ENCODE measurements at places on chromosomes 2 and 18.
A peak's percentile ranks its signal among the peaks of the same experiment; 100 is the strongest.

DNA sequence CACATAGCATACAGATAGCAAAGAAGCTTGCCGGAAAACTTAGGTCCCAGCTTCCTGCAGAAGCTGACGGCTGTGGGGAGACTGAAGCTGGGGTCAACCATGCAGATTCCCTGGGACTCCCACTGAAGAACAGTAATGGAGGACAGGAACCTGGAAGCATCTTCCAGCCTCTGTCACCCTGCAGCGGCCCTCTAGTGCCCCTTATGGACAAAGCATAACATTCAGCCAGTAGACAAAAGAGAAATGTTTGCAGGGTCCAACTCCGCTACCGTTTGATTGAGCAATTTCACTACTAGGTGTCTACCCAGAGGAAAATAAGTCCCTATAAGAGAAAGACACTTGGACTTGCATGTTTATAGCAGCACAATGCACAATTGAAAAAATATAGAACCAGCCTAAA is 460.6 kb downstream of the CNTNAP5 start:
- DNase-seq: no peak

- DNase-seq: no peak
Observed at GRCh38 chr2:233189025-233189424, 62.4 kb upstream of the ATG16L1 start.

GRCh38 chr18:74453016-74453566 is 4.0 kb downstream of the DIPK1C start:
- no peak for DNase-seq

GRCh38 chr18:475202-476031 is 25.1 kb downstream of the COLEC12 start:
- DNase-seq: peak; percentile 65

DNA sequence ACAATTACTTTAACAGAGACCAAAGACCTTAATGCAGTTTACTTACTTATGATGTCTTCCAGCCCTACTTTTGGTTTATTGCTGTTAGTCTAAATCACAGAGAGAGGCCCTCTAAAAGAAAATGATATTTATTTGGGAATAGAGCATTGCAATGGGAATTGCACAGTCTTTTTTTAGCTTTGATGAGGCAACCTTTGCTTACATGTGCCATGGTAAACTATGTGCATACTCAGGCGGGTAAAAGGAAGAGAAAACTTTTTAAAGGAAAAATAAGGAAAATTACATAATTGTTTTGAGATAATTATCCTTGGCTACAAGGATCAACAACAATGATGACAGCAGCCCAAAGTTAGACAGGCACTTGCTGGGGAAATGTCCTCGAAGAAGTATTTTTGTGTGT is 78.6 kb downstream of the EFEMP1 start:
- no peak for DNase-seq

- DNase-seq: no peak
Observed at GRCh38 chr18:70256994-70257393, 31.9 kb upstream of the SOCS6 start.

- no peak for DNase-seq
Observed at GRCh38 chr2:210440206-210440605, 36.4 kb downstream of the LANCL1 start.

DNA sequence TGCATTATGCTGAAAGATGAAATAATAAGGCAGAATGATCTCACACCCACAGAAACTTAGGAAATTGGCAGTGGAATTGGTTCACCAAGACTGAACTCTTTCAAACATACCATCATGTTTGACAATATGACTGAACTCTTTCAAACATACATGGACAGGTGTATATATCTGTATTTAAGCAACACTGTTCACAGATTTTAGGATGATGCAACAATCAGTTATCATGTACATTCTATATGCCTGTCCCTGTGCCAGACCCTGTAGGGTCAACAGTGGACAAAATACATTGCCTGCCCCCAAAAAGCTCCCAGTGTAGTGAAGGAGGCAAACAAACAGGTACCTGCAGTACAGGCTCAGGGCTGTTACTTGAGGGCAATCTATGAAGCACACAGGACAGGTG is 2.9 kb upstream of the REV1 start:
- DNase-seq: no peak

- peak; percentile 50 for DNase-seq
Observed at GRCh38 chr2:215002500-215002899, 135.9 kb downstream of the ABCA12 start.

DNA sequence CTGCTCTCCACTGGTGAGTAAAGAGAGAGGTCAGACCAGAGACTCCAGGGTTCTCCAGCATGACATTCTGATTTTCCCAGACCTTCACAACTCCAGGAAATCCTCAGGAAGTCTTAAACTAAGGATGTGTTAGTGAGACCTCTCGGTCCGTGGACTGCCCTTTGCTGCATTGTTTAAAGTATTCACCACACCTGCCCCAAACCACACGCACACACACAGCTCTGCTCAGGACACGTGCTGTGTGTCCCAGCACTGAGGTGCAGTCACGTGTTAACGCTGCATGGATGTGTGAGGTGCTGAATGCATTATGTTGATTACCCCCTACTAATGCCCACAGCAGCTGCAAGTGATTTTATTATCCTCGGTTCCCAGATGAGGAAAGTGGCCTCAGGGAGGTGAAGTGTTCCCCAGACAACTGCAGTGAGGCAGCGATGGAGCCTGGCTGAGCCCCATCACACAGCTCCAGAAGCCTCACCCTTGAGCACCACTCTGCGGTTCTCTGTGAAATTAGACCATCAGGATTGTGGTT is 68.4 kb downstream of the TRAPPC12 start:
- DNase-seq: no peak

DNA sequence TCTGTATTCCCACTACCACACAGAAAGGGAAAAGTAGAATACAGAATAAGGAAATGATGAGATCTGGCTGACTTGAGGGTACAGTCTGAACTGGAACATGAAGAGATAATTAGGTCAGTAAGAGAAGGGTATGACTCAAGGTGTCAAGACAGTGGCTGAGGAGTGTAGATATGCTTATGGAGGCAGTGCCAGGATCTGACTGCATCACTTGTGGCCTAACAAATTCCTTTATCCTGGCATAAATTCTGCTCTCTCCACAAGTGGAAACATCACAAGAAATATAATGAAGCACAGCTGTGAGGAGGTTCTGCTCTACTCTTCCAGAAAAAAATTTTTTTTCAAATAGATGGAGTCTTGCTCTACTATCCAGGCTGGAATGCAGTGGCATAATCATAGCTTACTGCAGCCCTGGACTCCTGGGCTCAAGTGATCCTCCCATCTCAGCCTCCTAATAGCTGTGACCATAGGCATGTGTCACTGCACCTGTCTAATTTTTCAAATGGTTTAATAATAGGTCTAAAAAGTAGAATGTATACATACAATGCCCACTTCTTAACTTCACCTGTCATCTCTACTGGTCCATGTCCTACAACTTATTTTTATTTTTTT is 85.3 kb downstream of the C2orf74 start:
- peak; percentile 75 for DNase-seq

DNA sequence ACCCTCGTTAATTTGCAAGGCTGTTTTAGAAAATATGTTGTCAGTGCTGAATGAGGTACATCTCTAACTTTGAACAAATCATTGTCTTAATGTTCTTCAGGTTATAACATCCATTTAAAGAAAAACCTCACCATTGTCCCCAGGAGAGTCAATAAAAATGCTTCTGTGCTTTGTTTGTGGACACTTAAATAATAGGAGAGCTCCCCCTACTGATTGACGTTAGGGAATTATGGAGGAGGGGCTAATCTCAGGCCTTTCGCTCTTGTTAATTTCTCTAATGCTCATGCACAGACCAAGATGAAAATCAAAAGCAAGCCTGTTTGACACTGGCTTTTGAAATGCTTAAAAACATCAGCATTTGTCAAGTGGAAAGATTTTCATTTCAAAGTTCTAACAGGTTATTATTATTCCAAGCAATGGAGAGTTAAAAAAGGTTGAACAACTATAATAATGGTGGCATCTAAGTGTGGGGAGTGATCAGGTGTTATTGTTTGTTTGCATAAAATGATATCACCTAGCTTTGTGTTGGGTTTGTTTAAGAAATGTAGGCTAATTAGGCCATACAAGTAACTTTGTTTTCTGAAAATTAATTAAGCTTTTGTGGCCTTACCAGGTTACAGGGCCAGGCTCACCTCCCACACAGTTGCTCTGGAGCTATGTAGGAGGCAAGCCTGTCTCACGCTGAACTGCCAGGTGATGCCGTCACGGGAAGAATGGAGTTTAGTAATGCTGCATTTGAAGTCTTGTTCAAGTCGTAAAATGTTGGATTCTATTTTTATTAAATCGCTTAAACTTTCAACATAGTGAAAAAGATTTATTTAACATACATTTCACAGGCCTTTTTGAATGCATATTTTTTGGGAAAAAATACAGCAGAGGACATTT is 51.7 kb upstream of the SMIM21 start:
- peak; percentile 65 for DNase-seq

DNA sequence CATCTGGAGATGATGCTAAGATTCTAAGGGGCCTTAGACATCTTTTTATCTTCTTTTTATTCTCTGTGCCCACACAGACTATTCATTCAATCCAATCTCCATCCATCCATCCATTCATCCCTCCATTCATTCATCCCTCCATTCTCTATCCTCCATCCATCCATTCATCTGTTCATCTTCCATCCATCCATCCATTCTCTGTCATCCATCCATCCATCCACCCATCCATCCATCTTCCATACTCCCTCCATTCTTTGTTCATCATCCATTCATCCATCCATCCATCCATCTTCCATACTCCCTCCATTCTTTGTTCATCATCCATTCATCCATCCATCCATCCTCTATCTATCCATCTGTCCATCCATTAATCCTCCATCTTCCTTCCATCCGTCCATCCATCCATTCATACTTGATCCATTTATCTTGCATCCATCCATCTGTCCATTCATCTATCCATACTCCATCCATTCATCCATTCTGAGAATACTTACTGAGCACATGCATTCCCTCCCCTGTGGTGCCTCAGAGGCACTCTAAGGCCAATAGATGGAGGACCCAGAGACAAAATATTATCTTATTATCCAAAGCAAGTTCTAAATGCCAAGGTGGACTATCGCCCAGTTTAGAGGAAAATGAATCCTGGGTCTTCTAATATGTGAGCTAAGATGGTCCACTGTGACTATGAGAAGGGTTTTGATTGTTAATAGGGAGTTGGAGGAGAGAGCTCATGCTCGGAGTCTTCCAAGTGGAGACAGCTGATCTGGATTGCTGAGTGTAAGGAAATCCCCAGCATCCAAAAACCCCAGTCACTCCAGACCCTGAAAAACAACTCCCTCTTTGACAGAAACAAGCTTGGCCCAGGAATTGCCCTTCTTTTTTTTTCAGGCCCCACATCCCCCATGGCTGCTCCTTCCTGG is 152.6 kb upstream of the MYCN start:
- DNase-seq: no peak

GRCh38 chr2:135255208-135255607 is 203.1 kb downstream of the RAB3GAP1 start:
- DNase-seq: no peak

DNA sequence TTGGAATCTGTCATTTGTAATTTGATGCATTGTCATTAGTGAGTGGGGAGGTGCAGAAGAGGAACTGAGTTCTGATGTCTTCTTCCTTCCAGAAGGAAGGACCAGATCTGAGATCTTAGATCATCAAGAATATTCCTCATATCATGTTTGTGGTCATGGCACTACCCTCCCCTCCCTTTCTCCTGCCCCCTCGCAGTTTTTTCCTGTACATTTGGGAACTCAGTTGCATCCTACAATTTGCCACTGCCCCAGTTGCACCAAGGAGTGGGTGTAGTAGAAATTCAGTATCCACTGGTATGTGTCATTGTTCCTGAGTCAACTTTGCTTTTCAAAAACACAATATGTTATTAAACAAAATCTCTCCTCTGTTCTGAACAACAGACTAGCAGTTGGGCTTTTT is 26.6 kb upstream of the ACVR1 start:
- no peak for DNase-seq

DNA sequence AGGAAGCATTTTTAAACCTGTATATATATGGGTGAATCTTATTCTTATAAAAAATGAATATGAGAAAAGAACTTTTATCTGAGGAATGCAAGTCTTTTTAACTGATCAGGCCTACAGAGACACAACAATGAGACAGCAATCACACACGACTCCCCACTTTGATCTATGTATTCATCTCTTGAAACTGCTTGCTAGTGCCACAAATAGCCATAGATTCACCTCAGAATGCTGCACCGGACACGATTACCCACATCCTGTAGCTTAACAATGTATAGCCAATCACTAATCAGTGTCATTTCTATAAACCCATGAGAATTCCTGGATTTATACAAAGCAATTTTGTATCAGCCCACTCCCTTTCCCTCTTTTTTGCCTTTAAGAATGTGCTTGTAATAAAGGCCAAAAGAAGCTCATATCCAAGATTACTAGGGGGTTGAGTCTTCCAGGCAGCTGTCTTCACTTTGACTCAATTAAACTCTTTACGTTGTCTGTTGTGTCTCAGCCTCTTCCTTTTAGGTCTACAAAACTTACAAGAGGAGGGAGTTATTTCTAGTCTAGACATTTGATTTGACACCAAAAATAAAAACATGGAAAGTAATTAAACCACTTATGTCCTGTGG is 94.9 kb downstream of the MBD2 start:
- DNase-seq: no peak

DNA sequence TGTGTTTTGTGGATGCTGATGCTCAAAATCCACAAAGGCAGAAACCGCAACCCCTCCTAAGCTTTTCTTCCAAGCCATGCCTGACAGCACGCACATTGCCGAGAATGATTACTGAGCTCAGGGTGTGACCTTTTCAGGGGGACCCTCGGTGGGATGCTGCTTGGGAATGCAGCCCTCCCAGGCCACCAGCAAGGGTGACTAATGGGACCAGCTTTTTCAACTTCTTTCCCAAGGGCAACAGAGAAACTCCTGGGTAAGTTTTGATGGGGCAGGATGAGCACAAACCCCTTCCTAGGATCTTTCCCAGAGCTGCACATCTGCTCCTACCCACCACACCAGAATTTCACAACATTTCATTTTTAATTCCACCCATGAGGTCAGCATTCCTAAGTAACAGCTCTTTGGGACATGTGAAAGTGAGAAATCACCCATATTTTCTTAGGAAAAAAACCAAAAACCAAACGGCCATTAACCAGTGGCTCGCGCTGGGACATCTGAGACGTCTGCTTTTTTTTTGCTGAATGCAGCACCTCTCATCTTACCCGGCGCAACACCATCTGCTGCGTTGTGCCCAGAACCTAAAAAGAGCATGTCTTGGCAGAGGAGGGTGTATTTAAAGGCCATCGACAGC is 119.0 kb downstream of the ARL4C start:
- peak; percentile 40 for DNase-seq

GRCh38 chr2:190469771-190470170 is 61.6 kb downstream of the MFSD6 start:
- DNase-seq: peak; percentile 54

- DNase-seq: no peak
Observed at GRCh38 chr18:46393230-46393629, 263.8 kb downstream of the LOXHD1 start.

DNA sequence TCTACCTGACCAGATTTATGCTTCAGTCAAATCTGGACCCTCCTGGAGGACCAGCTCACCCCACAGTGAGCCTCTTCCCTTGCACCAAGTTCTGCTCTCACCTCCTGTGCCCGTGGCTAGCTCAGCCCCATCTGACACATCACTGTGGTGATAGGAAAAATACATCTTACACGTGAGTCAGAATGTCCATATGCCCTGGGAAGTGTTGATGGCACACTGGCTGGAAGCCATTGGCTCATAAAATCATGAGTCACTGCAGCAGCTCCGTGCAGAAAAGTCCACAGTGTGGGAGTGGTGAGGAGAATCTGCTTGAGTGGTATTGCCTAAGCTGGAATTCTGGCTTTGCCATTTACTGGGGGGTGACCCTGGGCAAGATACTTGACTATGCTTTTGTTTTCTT is 42.6 kb upstream of the RAPGEF4 start:
- DNase-seq: peak; percentile 98

Data from iris pigment epithelial cell (primary cell).